GM18507 (cell line): ENCODE measurements at places on chromosomes 2 and 18.

DNA sequence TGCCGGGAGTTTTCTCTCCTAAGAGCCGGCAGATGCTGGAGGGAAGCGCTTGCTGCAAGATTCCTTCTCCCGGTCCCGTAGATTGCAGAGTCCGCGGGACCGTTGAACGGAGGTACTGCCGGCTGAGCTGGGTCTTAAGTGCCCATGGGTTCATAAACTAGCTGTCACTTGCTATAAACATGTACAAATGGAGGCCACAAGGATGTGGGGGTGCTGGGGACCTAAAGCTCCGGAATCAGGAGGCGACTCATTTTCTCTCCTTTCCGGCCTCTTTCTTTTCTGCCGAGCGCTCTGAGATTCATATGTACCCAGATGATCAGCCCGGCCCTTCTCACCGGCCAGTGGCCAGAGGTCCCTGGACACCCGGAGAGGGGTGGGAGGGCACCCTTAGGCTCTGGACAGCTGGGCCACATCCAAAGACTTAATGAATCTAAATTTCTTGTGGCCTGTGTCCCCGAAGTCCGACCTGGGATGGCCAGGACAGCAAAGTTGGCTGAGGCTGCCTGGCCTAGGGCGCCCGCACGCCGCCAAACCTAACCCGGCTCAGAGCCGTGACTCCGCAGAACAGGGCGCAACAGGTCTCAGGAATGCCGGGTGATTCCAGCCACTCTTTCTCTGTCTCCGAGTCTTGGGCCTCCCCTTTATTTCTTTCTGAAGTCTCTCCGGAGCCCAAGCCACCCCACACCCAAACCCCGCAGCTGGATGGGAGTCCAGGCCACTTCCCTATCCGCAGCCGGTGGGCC lies 2.4 kb upstream of the PAX3 start:
- no peak for DNase-seq

- no peak for DNase-seq
Observed at GRCh38 chr2:231415029-231415428, 19.5 kb downstream of the B3GNT7 start.

DNA sequence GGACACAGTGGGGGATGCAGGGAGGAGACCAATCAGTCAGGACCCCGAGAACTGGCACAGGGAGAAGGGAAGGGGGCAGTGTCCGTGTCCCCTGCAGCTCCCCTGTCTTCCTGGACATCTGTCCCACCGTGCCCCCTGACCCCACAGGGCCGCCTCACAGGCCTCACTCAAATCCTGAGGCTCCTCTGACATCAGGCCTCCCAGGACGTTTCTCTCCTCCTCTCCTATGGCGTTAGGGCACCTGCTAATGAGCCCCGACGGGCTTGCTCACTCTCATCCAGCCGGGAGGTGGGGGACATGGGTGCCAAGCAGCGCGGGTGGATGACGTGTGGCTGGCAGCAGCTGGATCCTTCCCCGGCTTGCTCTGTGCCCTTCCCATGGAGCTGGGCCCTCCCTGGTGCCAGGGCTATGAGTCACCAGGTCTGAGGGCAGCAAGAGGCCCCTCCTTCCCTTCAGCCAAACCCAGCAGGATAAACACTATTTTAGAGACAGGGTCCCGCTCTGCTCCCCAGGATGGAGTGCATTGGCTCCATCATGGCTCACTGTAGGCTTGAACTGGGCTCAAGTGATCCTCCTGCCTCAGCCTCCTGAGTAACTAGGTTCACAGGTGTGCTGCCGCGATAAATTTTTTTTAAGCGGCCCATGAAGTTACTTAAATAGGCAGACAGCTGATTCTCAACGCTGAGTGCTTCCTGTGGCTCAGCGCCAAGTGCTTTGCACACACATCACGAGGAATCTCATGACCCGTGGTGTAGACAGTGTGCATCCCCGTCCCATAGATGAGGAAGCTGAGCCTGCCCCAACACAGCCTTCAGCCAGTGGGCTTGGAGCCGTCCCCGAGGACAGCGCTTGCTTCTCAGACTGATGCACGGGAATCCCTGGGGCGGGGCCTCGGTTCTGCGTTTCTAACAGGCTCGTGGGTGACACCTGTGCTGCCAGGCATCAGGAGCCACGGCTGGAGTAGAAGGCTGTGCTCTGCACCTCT lies 64.5 kb upstream of the HDAC4 start:
- no peak for DNase-seq

DNA sequence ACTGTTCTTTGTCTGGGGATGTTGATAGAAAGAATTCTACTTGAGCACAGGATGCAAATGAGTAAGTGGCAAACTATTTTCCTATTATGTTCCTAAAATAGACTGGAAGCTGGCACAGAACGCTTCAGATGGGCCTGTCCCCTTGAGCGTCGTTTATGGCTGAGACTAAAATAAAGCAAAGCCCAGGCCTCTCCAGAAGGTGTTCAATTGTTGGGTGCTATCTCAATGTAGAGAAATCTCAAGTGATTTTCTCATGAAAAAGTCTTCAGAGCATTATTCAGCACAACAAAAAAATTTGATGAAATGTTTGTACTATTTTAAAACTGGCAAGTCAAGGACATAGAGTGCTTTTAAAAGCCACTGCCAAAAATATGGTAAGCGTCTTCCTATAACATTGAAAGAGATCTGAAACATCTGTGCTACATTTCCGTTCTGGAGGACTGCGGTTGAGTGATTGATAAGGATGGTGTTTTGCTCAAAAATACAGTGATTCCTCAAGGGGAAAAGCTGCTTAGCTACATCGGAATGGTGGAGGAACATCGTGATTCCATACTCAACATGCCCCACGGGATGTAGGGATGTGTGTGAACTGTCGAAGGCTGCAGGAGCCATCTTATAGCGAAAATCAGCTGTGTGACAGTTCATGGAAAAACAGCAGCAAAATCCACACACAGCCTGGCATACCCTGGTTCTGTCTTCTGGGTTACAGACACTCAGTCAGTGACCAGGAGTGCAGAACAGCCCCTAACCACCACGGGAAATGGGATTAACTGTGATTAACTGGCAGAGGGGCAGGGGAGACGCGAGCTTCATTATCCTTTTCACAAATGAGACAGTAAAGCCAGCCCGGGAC lies 10.4 kb upstream of the LRRFIP1 start:
- DNase-seq, result no peak

DNA sequence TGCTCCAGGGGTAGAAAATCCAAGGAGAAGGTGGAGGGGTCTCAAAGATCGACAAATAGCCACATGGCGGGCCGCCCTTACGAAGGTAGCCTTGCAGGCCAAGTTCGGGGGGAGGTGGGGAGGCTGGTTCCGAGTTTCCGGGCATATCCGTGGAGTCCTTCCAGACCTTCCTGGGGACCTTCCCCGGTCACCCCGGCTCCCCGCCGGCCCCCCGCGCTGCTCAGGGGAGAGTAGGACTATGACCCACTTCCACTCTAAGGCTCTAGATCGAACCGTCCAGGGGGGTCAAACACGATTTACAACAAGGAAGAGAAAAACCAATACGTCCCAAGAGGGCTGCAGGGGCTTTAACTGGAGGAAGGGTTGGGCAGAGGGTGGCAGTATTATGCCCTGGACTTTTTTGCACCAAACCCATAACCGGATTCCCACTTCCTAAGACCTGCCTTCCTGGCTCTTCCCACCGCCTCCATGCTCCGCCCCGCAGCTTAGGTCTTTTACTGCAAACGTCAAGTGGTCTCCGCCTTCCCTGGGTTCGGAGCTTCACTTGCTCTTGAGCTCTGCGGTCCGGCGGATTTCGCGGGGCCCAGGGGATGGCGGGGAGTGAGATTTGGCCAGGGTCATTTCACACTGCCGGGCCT lies 779 bp upstream of the LYPD6 start:
- no peak for DNase-seq

DNA sequence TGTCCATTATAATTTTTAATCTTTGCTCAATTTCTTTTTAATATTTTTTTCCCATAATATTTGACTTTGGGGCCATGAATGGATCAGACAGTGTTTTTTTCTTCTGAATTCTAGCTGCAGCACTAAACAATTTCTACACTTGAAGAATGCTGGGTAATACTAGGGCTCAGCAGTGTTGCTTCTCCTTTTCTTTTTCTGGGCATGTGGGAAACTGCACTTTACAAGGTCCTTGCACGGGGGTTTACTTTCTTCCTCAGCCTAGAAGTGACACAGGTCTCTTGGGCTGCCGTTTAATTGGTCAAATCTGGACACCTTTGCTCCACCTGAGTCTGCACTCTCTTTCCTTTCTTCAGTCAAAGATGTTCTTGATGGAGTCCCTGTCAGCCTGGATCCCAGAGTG lies 135.4 kb upstream of the APCDD1 start:
- DNase-seq, result no peak

DNA sequence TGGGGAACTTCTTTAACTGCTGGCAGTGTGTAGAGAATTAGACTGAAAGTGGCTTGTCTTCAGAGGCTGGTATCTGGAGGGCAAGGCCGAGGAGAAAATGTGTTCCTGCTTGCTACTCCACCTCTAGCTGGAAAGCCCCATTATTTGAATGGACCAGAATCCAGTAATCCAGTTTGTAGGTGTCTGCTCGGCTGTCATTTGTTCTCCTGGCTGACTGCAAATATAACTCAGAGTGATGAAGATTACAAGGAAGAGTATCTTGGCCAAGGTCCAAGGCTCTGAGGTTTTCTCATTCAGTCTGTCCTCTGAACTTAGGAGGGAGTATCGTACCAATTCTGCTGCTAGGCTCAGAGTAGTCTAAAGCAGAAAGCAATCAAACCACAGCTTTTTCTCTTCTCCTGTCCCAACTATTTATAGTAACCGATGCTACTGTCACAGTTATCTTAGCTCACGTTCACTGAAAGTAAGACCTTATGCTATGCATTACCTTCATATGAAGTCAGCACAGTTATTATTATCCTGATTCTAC lies 228.6 kb downstream of the SETBP1 start:
- DNase-seq, result no peak

DNA sequence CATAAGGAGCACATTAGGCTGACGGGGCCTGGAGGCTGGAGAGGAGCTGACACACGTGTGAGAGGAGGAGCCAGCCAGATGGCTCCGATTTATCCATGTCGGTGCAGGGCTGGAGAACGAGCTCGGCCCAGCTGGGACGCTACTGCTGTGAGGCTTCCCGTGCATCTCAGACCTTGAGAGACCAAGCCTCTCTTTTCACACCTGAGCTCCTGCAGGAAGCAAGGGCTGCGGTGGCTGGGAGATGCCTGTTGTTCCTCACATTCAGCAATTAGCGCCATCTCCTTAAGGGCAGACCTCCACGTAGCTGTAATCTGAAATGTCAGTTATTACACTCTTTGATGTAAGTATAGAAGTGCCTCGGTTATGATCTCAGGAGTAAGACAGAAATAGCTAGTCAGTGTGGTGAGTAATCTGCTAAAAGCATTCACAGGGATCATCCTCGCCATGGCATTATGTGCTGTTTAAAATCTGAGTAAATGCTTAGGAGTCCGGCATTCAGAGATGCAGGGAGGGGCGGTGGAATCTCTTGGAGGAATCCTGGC lies 107.9 kb downstream of the PRKCE start:
- DNase-seq, result no peak

GRCh38 chr2:105782123-105782522 lies 37.4 kb downstream of the NCK2 start:
- no peak for DNase-seq

DNA sequence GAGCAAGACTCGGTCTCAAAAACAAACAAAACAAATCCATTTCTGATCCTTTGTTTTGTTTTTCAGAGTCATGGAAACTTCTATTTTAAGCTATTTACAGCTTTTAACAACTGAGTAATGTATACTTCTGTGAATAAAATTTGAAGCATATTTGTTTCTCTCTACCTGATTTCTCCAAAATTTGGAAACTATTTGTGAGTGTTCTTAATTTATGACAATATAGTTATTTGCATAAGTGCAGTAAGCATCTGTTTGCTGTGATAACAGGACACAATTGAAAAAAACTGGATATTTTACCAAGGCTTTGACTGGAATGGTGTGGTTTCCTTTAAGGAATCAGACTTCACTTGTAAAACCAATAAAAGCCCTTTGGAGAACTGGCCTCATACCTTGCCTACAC lies 53.3 kb upstream of the GULP1 start:
- DNase-seq, result no peak

DNA sequence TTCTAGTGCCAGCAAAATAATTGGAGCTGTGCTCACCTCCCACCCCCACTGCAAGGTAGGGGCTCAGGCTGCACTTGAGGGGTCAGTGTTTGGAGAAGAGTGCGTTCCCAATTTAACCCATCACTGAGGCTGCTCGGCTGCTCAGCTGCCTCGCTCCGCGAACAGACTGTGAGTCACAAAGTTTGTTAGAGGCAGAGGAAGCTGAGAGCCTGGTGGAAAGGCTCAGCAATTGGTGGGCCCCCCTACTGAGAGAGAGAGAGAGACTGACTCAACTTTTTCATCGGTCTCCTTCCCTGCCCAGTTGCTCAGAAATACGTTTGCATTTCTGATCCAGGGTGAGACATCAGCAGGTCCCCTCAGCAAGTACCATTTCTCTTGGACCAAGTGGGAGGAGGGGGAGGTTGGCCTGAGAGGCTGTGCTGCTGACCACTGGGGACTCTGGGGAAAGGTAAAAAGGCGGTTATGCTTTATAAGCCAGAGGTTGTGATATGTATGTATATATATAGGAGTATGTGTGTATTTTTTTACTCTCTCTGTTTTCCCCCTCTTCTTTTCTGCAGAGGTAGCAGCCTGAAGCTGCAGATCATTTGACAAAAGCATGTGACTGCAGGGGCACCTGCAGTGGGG lies 1.5 kb downstream of the EFR3B start:
- DNase-seq, result no peak

DNA sequence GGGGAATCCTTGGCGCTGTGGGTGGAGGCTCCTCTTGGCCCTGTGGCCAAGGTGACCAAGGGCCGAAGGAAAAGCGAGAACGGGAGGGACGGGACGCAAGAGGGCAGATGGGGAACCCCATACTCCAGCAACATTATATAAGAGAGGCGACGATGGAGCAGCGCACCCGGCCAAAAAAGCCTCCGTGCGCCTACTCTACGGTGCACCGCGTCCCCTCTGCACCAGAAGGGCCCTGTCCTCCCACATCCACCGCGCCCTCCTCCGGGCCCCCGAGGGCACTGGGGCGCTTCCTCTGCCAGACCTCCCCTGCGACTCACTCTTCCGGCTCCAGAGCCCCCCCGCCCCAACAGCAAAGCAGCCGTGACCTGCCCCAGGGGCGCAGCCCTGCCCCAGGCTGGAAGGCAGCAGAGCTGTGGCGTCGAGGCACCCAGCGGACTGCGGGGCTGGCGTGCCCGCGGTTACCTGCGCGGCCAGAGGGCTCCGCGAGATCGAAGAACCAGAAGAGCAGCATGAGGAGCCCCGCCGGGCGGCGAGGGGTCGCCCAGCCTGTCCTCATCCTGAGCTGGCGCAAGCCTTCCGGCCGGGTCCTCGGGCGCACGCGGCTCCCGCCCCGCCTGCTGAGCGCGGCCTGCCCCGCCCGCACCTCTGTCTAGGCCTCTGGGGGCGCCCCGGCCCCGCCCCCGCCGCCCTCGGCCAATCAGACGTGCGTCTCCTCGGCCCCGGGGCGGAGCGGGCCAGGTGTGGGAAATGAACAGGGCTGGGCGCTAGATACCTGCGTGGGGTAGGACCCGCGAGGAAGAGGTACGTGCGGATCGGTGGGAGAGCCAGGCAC lies 106.3 kb upstream of the CD302 start:
- peak; percentile 81 for DNase-seq

DNA sequence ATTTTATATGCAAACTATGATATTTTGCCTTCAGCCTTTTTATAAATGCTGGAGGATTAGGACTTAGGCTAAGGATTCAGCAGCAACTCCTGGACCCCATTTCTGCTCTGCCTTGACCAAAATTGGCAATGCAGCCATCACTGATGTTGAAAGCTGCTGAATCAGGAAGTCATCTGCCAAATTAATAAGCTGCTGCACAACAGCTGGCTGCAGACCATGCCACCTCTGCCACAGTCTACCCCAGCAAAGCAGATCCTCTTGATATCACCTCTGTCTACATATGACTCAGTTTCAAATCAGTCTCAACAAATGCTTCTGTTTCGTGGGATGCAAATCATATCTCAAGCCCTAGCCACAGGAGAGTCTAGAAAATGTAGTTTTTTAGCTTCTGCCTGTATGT lies 7.1 kb upstream of the SOS1 start:
- no peak for DNase-seq
